ENCODE measurements at places on chromosomes 7 and 10. TPM values are rescaled to one million over a fixed set of nuclear protein-coding genes. Genes with fewer than 3 reads are reported as not detected.

BTBD16 gene
- total RNA-seq: not detected

LSM5 gene
- 35.3 TPM for total RNA-seq

BEND7 gene
- 12.7 TPM for total RNA-seq

C10orf95 gene
- 6.0 TPM for total RNA-seq

CD36 gene
- total RNA-seq: 155 TPM

STEAP4 gene
- 71.9 TPM for total RNA-seq

PSTK gene
- 5.0 TPM for total RNA-seq

ANKRD1 gene
- total RNA-seq: 6.6 TPM

SPDYE2 gene
- total RNA-seq: 0.34 TPM

PRPS1L1 gene
- total RNA-seq: not detected

AKR1C2 gene
- total RNA-seq: 1.8 TPM

EMX2 gene
- 0.37 TPM for total RNA-seq

All from lung (tissue), 17 donors.